ENCODE measurements at places on chromosomes 7 and 10. TPM values are rescaled to one million over a fixed set of nuclear protein-coding genes. Genes with fewer than 3 reads are reported as not detected.

- DNase-seq: no peak
Observed at GRCh38 chr7:68689087-68689433, 909.2 kb upstream of the AUTS2 start.

CTAGE8 gene
- 1.8 TPM for total RNA-seq

- DNase-seq: no peak
Observed at GRCh38 chr10:46171661-46172060, 115.1 kb upstream of the ANTXRL start.

JCAD gene
- not detected for total RNA-seq

GRCh38 chr10:126599949-126600682 lies 70.4 kb downstream of the C10orf90 start:
- DNase-seq: no peak

ZNF804B gene
- total RNA-seq: not detected

ANK3 gene
- total RNA-seq: 18.5 TPM

DNA sequence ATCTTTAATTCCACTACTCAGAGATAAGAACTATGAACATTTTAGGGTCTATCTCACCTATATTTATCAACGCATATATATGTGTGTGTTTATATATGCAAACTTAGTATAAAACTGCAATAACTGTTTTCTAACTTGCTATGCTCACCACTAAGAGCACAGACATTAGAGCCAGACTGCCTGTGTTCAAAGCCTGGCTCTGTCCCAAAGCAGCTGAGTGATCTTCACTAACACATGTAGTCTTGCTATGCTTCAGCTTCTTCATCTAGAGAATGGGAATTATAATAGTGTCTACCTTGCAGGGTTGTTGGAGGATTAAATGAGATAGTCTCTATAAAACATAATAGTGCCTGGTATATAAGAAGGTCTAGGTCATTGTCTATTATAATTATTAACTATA lies 165.5 kb downstream of the MAGI2 start:
- DNase-seq: no peak

GRCh38 chr10:102384053-102384452 lies 11.5 kb upstream of the NFKB2 start:
- DNase-seq: peak; percentile 37

- DNase-seq: no peak
Observed at GRCh38 chr7:105086850-105087249, 72.8 kb downstream of the KMT2E start.

- no peak for DNase-seq
Observed at GRCh38 chr10:127980898-127981297, 74.0 kb downstream of the PTPRE start.

GRCh38 chr7:2373124-2373556 lies 18.5 kb downstream of the EIF3B start:
- no peak for DNase-seq

GRCh38 chr7:108239501-108240225 lies 109.5 kb upstream of the LAMB4 start:
- no peak for DNase-seq

- no peak for DNase-seq
Observed at GRCh38 chr7:92133133-92133736, 1.0 kb downstream of the CYP51A1 start.

CHRM2 gene
- total RNA-seq: not detected

GRCh38 chr10:61781969-61782403 lies 119.3 kb downstream of the CABCOCO1 start:
- peak; percentile 35 for DNase-seq

- DNase-seq: no peak
Observed at GRCh38 chr7:118022546-118022945, 149.3 kb upstream of the CTTNBP2 start.

TRIM50 gene
- not detected for total RNA-seq

- DNase-seq: no peak
Observed at GRCh38 chr10:97263971-97264370, 28.5 kb downstream of the ARHGAP19 start.

- no peak for DNase-seq
Observed at GRCh38 chr10:74825371-74826141, 844 bp upstream of the KAT6B start.

SPDYE5 gene
- total RNA-seq: not detected

- peak; percentile 29 for DNase-seq
Observed at GRCh38 chr7:142811154-142811737, 40.5 kb downstream of the PRSS2 start.

GSDME gene
- total RNA-seq: 4.7 TPM

HGF gene
- not detected for total RNA-seq

GRCh38 chr10:24008164-24009091 lies 200.5 kb upstream of the KIAA1217 start:
- no peak for DNase-seq

DNA sequence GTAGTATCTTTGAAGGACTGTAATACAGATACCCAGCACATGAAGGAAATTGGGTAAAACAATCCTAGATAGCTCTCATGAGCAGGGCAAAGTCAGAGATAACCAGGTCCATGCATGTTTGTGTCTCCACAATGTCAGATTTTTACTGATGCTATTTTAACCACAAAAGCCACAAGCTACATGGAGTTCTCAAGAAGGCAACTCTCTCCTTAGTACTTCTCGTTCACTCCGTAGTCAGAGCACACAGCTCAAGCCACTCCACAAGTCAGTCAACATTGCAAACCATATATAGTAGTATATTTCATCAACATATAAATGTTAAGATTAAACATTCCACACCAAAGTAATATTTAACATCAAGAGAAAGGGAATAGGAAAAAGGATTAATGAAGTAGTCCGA lies 98.0 kb upstream of the PIK3CG start:
- DNase-seq: no peak

AKR1C2 gene
- total RNA-seq: 0.17 TPM

CPVL gene
- total RNA-seq: not detected

- DNase-seq: no peak
Observed at GRCh38 chr7:28065721-28066285, 114.8 kb downstream of the JAZF1 start.

DNA sequence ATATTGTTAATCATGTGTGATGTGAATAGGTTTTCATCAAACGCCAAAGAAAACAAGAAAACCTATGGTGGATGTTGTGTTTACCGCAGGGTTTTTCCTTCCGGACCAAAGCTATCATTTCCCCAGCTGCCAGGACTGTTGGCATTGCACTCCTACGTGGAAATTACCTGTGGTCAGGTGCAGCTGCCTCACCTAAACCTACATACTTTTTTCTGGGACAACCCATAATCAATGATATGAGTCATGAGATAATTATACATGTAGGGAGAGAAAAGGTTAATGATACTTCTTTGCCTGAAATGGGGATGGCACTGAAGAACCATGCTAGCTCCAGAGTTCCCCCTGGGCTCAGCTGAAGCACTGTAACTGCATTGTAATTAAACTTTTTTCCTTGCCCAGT lies 223.6 kb upstream of the SEMA3E start:
- no peak for DNase-seq

GRCh38 chr10:47104151-47104605 lies 192.9 kb downstream of the PTPN20 start:
- DNase-seq: no peak

VSTM4 gene
- total RNA-seq: 0.24 TPM

DNA sequence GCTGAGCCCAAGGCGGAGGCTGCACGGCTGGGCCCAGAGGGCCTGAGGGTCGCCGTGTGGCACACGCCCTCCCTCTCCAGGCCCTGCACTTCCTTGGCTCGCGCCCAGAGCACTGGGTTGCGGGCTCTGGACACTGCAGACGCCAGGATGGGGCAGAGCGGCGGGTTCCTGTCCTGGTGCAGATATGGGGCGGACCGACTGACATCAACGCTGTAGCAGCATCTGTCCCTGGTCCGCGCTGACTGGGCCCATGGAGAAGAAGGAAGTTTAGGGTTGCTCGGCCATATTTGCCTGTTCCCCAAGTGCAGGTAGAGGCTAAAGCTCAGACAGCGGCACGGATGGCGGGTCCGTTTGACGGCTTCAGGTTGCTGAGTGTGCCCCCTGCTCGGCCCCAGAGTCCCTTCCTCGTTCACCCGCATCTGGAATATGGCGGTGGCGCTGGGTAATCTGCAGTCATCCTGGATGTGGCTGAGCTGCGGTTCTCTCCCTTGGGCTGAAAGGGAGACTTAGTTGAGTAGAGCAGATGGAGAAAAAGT lies 116.1 kb downstream of the OR13A1 start:
- DNase-seq: no peak

CPA5 gene
- total RNA-seq: 0.15 TPM

SH2B2 gene
- 3.8 TPM for total RNA-seq

TMEM196 gene
- not detected for total RNA-seq

DNA sequence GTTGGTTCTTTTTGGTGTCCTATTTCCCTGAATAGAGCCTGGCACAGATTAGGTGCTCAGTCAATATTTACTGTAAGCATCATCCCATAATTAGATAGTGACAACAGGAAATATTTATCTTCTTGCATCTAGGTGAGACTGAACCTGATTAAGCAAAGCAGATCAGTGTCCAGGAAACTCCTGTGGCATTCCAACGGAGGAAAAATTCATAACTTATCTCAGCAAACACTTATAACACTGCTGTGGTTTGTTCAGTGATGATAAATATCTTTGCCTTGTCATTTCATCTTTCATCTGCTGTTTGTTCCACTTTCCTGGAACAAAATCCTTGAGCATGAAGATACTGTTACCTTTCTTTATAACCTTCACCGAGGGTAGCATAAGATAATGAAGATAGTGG lies 1160.3 kb upstream of the AUTS2 start:
- no peak for DNase-seq

HOXA9 gene
- total RNA-seq: 0.19 TPM

GRCh38 chr10:29613791-29614190 lies 21.0 kb downstream of the SVIL start:
- no peak for DNase-seq

DNA sequence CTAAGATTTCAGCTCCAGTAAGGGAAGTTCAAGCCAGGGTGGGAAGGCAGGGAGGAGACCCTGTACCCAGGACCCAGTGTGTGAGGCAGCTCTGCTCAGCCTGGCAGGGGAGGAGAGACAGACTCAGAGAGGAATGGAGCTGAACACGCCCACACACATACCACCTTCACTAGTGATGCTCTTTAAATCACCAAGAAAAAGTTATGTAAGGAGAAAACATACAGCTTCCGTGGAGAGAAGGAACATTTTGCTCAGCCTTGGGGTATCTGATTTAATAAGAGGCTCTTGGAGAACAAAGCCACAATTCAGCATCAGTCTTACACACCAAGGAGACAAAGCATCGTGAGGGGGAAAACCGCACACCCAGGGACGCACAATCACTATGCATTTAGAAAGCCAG lies 62.9 kb downstream of the PRKAG2 start:
- DNase-seq: peak; percentile 47

- no peak for DNase-seq
Observed at GRCh38 chr10:77946084-77946483, 19.5 kb upstream of the DLG5 start.

GRCh38 chr7:38656968-38657367 lies 25.8 kb upstream of the AMPH start:
- DNase-seq: no peak

GRCh38 chr10:123045961-123046731 lies 37.3 kb downstream of the ACADSB start:
- DNase-seq: no peak

DNA sequence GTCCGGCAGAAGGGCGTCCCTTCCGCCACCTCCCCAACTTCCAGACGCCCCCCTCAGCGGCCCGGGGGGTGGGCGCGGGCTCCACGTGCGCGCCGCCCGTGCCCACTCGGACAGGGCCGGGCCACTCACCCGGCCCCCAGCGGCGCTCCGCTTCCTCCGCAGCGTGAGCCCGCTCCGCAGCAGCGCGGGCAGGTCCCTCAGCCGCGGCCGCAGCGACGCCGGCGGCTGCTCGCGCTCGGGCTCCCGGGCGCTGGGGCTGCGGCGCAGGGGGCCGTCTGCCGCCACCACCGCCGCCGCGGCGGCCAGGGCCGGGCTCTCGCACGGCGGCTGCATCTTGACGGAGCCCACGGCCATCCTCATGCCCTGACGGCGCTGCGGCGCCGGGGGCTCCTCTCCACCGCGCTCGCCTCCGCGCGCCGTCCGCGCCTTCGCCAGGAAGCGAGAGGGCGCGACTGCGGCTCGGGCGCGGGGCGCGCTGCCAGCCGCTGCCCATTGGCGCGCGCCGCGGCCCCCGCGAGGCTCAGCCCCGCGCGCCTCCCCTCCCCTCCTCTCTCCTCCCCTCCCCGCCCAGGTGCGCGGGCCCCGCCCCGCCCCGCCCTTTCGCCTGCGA lies at the start of gene RAPGEF5:
Gene RAPGEF5 (minus strand): TSS at position 454 of the 610 bp plus-strand sequence. CDS start 94 bp downstream, at position 360.
- DNase-seq: no peak

MRLN gene
- not detected for total RNA-seq

DNA sequence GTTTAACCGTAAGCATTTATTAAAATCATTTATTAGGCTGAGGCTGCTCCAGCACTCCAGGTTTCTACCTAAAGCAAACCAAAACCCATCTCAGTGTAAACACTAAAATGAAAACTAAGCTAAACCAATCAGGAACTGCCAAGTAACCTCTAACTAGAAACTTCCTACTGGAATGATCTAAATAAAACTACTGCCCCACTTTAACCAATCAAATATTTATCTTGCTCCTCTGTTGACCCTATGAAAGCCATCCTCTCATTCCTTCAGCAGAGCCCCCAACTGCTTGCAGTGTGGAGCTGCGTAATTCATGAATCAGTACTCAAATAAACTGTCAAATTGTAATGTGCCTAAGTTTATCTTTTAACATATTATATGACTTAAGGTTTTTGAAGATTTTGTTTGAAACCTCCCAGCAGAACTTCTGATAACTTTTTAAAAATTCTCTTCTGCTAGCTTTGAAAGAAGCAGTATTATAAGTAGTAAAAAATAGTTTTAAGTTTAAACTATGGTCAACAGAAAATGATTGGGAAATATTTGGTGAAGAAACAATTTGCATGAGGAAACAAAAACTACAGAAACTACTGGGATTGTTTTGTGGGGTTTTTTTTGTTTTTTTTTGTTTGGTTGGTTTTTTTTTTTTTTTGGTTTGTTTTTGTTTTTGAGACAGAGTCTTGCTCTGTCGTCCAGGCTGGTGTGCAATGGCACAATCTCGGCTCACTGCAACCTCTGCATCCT lies 47.4 kb downstream of the GPR37 start:
- DNase-seq: no peak

GRCh38 chr10:68784476-68784875 lies 42.9 kb upstream of the STOX1 start:
- DNase-seq: no peak

GRCh38 chr7:33754933-33755928 lies 150.1 kb upstream of the BMPER start:
- no peak for DNase-seq

DNA sequence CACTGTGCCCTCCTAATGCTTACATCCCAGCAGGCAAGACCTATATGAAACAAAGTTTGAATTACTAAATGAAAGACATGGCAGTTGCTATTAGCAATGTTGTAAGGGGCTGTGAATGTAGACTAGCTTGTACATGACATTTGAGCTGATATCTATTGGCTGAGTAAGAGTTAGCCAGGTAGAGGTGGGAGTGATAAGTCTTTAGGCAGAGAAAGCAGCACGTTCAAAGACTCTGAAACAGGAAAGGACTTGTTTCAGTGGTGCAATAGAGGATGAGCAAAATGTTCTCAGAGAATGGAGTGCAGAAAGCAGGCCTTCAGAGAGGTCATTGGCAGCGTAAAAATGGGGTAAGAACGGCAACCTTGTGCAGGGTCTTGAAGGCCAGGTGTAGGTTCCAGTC lies 687.6 kb downstream of the AUTS2 start:
- no peak for DNase-seq

All from activated CD4-positive, alpha-beta memory T cell treated with anti-CD3 and anti-CD28 coated beads for 36 hours (primary cell).